Naive thymus-derived CD8-positive, alpha-beta T cell (primary cell): ENCODE measurements at places on chromosomes 7 and 10. TPM values are rescaled to one million over a fixed set of nuclear protein-coding genes. Genes with fewer than 3 reads are reported as not detected.

GNAT3 gene
- not detected for total RNA-seq

PNLIPRP3 gene
- total RNA-seq: not detected

PRKCQ gene
- total RNA-seq: 60.0 TPM

LEP gene
- total RNA-seq: not detected

BAMBI gene
- not detected for total RNA-seq

GRID2IP gene
- 2.6 TPM for total RNA-seq

NPVF gene
- not detected for total RNA-seq

FGL2 gene
- 6.1 TPM for total RNA-seq

NODAL gene
- total RNA-seq: not detected

MUC12 gene
- total RNA-seq: not detected

PITRM1 gene
- total RNA-seq: 105 TPM

ZNF789 gene
- total RNA-seq: 22.8 TPM

HABP2 gene
- total RNA-seq: not detected

PDLIM1 gene
- total RNA-seq: 4.5 TPM

FAM237B gene
- not detected for total RNA-seq

CXCL12 gene
- not detected for total RNA-seq

STAG3 gene
- 12.0 TPM for total RNA-seq

C10orf53 gene
- not detected for total RNA-seq

SLC16A9 gene
- not detected for total RNA-seq

RNF32 gene
- total RNA-seq: not detected

ZNF467 gene
- total RNA-seq: 0.88 TPM

KAZALD1 gene
- total RNA-seq: not detected

MEOX2 gene
- total RNA-seq: not detected

NKX6-2 gene
- total RNA-seq: not detected

SLC35G1 gene
- total RNA-seq: 6.3 TPM

TLL2 gene
- total RNA-seq: 0.13 TPM

BICC1 gene
- not detected for total RNA-seq

SLC12A9 gene
- total RNA-seq: 66.9 TPM

LLCFC1 gene
- total RNA-seq: not detected
